Stimulated activated CD4-positive, alpha-beta T cell treated with anti-CD3 and anti-CD28 coated beads, Interleukin-4, amount 100 ng/mL, for 48 hours (primary cell): ENCODE measurements at places on chromosomes 5 and 9.

- no peak for DNase-seq
Observed at GRCh38 chr5:133698646-133699526, 86.5 kb upstream of the FSTL4 start.

GRCh38 chr5:92504346-92504745 lies 1076.7 kb downstream of the NR2F1-AS1 start:
- no peak for DNase-seq

DNA sequence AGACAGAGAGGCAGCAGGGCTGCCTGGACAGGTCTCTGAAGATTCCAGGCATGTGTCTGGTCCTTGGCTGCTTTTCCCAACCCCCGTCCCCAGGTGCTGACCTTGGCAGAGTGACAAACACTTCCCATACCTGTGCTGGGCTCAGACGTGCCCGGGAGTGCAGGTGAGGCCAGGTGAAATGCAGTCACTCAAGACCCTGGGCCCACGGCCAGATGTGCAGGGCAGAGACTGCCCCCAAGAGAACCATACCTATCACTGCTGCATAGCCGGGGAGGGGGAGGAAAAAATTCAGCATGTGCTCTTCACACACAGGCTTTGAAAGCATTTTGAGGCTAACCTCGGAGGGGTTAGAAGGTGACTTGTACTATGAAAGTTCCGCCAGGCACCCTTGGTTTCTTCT lies 22.6 kb downstream of the CCNJL start:
- no peak for DNase-seq

DNA sequence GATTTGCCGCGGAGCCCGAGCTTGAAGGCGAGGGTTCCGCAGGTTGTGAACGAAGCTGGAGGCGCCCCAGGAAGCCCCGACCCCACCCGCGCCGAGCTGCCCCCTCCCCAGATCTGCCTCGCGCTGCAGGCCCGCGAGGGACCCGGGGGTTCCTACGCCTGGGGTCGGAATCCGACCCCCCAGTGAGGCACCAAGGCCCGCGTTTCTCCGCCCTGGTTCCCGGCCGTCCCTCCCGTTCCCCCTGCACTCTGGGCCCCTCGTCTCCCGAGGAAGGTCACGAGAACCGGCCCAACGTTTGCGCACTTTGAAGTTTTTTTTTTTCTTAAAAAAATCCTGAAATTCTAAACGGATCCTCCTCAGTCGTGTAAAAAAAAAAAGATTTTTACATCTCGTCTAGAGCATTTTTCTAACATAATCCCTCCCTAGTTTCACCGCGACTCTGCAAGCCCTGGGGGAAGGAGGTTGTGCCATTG lies 880 bp upstream of the GFPT2 start:
- no peak for DNase-seq
